NCI-H446 (cell line): ENCODE measurements at places on chromosomes 7 and 10.

DNA sequence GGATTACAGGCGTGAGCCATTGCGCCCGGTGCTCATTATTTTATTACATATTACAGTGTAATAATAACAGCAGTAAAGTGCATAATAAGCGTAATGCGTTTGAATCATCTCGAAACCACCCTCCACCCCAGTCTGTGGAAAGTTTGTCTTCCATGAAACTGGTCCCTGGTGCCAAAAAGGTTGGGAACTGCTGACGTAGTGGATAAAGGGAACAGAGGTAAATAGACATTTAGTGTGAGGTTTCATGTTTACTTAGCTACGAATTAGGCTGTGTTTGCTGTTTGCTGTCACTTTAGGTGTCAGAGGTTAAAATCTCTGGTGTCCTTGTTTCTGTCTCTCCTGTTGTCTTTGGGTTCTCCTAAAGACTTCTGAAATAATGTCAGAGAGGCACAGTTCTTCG is 60.3 kb upstream of the SLC39A12 start:
- no peak for DNase-seq

DNA sequence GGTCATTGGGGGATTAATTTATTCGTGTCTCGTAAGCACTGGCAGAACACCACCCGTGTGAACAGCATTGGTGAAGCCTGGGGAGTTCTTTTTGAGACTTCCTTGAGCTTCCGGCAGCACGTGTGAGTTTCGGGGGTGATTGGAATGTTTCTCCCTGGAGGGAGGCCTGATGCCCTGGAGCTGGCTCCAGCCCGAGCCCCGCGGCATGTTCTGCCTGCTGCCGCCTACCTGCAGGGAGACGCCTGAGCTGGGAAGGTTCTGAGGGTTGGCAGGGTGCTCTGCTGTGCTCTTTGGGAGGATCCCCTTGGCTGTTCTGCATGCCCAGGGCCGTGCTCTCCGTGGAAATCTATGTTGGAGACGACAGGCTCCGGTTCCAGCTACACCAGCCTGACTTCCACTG is 159.3 kb downstream of the MGMT start:
- no peak for DNase-seq

DNA sequence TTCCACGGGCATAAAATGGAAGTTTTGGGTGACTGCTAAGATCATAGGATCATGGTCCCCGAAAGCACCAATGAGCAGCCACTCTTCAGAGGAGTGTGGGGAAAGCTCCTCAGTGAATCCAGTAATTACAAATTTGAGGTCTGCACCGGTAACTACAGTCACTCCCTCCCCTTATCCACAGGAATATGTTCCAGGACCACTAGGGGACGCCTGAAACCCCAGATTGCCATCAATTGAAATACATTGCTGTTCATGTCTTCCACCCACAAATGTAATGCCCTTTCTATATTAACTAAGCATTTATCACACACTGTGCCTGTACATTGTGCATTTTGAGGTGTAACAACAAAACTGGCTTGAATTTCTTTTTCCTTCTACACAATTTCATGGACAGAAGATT is 447.9 kb upstream of the PFKP start:
- DNase-seq = peak; percentile 14

GRCh38 chr10:97050205-97050745 is 135.5 kb downstream of the SLIT1 start:
- no peak for DNase-seq

DNA sequence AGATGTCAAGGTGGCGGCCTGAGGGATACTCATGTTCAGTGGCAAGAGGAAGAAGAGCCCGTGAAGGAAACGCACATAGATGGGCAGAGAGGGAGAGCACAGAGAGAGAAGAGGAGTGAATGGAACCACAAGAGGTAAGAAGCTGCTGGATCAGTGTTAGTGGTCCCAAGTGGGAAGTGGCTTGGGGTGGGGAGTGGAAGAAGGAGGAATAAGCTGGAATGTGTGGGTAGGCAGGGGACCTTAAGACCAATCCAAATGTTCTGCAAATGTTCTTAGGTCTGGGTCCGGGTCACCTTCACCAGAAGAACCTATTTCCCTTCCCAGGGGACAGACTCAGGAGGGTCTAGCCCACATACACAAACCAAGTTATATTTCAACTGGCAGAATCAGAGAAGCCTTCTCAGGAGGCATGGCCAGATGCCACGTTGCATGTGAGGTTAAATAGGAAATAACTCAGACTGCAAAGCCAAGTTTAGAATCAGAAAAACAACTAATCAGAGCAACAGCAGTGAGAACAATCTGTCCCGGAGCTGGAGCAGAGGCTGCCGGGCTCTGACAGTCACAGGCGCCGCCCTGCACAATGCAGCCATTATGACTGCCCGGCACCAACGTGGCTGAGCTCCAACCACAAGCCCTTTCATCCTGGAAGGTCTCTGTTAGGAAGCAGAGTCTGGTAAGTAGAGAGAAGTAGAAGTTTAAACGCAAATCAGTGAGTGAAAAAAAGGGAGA is 78.6 kb upstream of the ARMC3 start:
- DNase-seq = peak; percentile 7

- no peak for DNase-seq
These were observed 26.9 kb downstream of the ADCY1 start for GRCh38 chr7:45601094-45601493.
